ENCODE measurements at places on chromosomes 4 and X.
A peak's percentile ranks its signal among the peaks of the same experiment; 100 is the strongest.

DNA sequence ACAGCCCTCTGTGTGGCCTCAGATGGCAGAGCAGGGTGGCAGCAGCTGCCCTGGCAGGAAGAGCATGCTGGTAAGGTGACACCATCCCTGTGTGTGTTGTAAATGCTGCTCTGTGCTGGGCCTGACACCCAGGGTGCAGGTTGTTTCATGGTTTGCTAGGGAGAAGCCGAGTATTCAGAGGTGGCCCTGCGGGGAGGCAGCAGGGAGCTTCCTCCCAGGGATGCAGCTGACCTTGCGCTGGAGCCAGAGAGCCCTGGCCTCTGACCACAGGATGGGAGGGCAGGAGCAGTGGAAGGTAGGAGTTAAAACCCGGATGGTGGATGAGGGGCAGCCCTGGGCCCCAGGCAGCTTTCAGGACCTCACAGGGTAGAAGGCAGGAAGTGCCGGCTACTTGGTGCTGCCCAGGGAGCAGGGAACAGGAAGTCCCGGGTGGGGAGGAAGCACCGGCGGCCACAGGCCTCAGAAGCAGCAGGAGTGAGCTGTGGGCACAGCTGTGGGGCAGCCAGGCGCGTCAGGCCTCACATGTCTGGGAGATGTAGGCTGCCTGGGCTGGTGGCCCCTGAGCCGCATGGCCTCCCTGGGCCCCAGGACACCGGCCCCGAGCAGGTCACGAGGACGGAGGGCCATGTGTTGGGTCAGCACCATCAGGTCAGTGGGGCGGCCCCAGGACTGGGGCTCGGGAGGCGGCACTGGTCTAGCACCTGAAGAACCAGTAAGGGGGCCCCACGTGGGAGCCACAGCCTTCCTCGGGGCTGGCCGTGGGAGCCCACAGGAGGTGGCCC, 19.1 kb downstream of the SH3BP2 start:
- peak; percentile 84 for DNase-seq

- DNase-seq: no peak
Observed at GRCh38 chr4:127772769-127773671, 9.1 kb upstream of the HSPA4L start.

DNA sequence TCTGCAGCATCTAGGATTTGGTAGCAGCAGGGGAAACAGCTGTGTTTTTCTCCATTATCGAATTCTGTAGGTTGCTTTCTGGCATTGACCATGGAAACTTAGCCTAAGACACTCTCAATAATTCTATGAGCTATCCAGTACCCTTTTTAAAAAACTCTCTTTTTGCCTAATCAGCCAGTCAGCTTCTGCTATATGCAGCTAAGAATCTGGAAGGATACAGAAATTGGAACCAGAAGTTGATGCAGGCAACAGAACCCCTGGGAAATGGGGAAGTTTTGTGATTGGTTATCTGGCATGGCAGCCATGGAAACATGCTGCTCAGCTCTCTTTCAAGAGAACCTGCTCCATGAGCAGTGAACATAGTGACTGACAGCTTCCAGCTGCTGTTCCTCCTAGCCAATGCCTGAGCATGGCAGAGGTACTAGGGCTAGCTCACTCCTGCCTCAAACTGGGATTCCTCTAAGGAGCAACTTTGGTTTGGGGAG, 417.6 kb upstream of the MAOA start:
- no peak for DNase-seq

GRCh38 chr4:21198683-21199082, 498.4 kb downstream of the PACRGL start:
- DNase-seq: no peak
